ENCODE measurements at places on chromosomes 2 and 18.

- no peak for DNase-seq
Measured at GRCh38 chr2:186440506-186440905, 45.6 kb upstream of the ZC3H15 start.

- DNase-seq = no peak
Measured at GRCh38 chr18:39350945-39351344, 1785.3 kb upstream of the CELF4 start.

DNA sequence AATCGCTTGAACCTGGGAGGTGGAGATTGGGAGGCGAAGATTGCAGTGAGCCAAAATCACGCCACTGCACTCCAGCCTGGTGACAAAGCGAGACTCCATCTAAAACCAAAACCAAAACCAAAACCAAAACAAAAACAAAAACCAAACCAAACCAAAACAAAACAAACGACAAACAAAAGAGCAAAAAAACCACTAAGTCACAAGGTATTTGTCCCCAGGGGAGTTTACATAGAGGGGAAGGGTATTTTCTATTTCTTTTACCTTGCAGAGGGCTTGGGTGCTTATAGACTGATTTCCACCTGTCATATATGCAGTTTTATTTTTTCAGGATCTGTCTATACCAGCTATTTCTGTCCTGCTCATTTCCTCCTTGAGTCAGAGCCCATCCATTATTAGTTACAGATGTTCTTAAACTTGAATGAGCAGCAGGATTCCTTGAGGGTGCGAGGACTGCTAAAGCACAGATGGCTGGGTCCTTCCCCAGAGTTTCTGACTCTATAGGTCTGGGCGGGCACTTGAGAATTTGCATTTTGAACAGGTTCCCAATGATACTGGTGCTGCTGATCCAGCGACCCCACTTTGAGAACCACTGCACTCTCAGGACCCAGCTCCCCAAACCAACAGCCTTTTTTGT, 102.2 kb upstream of the UXS1 start:
- DNase-seq = peak; percentile 53

- DNase-seq = no peak
Measured at GRCh38 chr2:37325625-37326071, 1.0 kb upstream of the PRKD3 start.

DNA sequence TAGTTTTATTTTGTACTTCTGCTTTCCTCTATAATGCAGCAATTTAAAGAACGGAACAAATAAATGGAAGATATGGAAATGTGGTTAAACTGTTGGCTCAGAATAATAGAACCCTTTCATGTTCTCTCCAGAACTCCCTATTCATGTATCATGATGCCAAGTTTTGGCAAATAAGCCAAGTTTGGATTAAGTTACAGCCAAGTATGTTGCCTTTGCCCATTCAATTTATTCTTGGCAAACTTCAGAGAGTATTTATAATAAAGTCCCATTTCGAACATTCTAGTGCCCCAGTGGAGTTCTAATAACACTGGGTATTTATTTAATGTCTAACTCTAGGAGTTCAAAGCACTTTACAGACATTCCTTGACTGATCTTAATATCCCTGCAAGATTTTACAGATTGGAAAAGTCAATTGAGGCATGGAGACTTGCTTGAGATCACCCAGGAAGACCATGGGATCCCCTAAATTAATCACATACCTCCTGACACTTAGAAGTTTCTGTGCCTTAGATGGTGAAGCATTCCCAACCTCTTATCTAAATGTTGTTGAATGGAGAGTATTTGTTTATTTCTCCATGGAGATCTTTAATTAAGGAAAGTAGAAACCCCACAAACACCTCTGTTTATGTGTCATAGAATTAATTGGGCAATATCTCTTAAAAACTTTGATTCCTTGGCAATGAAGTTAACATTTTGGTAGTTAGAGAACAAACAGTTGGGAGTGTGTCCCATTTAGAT, 106.7 kb downstream of the ACKR3 start:
- no peak for DNase-seq

- DNase-seq = peak; percentile 73
Measured at GRCh38 chr2:58571181-58571852, 330.2 kb upstream of the FANCL start.

GRCh38 chr2:101806701-101807100, 109.2 kb downstream of the MAP4K4 start:
- DNase-seq = peak; percentile 37

DNA sequence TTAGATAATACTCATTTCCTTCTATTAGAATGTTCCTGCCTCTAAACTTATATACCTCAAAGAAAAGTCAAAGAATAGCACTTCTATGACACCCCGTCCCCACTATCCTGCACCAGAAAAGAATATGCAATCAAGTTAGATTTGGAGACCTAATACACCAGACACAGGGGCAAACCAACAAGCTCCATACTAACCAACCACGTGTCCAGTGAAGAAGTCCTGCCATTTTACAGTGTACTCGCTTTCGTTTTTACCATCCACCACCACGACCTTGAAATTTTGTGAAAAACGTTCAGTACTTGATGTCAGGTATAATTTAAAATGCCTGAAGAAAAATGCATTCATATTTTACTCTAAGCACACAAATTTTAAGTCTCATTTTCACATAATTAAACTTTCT, 19.1 kb downstream of the ADAM17 start:
- DNase-seq = no peak

- DNase-seq = no peak
Measured at GRCh38 chr2:79638954-79639353, 126.1 kb downstream of the CTNNA2 start.

- peak; percentile 13 for DNase-seq
Measured at GRCh38 chr2:138503087-138503442, 1.5 kb downstream of the SPOPL start.

DNA sequence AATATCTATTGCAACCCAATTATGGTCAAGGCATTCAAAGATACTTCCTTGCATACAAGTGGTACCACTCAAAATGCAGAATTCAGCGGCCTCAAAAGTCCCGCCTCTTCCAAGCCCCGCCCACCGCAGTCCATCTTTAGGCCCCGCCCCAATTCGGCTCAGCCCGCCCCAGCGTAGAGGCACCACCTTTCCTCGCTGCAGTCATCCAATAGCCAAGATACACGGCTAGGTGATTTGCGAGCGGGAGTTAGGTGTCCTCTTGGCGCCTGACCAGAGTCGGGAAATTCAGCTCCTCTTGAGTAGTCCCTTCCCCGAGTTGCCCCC, 431 bp upstream of the SEC11C start:
- peak; percentile 90 for DNase-seq

GRCh38 chr2:18959952-18960717, 370.8 kb upstream of the NT5C1B start:
- DNase-seq = peak; percentile 21

DNA sequence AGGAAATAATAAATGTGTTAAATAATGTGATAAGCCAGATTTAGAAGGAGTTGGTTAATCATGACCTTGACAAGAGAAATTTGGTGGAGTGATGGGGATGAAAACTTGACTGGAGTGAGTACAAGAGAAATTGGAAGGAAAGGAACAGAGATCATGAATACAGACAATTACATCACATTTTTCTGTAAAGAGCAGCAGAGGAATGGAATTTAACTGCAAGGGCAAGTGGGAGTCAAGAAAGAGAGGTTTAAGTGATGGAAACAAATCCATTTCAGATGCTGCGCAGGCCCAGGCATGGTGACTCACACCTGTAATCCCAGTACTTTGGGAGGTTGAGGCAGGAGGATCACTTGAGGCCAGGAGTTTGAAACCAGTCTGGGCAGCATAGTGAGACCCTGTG, 46.7 kb downstream of the ICA1L start:
- DNase-seq = peak; percentile 12

- DNase-seq = no peak
Measured at GRCh38 chr2:68749345-68749744, 14.7 kb downstream of the ARHGAP25 start.

- DNase-seq = peak; percentile 44
Measured at GRCh38 chr2:232876161-232876977, 6.3 kb downstream of the SNORC start.

GRCh38 chr2:39124746-39125057, 3.9 kb upstream of the SOS1 start:
- DNase-seq = no peak
